ENCODE measurements at places on chromosomes 3 and 15.

DNA sequence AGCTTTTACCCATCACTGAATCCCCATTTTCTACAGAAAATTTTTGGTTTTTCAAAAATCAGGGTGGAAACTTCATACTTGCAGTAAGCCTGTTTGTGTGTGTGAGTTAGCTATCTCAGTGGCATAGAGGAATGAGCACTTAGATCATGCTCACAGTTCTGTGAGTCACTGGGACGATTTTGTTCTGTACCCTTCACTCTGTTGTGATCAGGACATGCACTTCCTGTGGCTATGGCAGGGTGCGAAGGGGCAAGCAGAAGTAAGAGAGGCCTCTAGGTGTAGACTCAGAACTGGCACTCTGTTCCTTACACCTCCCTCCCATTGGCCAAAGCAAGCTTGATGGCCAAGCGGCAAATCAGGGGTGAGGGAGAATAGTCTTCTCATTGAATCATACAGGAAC, 11.6 kb downstream of the NIPA2 start:
- DNase-seq: no peak

DNA sequence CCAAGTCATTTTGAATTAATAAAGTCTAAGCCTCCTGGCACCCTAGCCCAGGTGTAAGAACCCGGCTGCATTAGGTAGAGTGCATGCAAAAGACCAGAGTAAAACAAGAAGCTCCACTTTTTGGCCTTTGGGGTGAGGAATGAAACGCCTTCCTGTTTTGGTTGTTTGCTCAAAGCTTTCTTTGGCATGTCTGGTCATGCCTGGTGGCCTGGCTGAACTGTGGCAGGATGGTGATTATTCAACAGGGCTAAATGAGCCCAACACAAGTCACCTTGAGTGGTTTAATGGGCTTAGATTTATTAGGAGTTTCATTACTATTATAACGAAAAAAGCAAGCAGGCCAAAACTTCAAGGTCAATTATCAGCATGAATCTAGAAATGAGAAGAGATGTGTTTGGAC, 40.9 kb upstream of the LDHAL6B start:
- peak; percentile 37 for DNase-seq

DNA sequence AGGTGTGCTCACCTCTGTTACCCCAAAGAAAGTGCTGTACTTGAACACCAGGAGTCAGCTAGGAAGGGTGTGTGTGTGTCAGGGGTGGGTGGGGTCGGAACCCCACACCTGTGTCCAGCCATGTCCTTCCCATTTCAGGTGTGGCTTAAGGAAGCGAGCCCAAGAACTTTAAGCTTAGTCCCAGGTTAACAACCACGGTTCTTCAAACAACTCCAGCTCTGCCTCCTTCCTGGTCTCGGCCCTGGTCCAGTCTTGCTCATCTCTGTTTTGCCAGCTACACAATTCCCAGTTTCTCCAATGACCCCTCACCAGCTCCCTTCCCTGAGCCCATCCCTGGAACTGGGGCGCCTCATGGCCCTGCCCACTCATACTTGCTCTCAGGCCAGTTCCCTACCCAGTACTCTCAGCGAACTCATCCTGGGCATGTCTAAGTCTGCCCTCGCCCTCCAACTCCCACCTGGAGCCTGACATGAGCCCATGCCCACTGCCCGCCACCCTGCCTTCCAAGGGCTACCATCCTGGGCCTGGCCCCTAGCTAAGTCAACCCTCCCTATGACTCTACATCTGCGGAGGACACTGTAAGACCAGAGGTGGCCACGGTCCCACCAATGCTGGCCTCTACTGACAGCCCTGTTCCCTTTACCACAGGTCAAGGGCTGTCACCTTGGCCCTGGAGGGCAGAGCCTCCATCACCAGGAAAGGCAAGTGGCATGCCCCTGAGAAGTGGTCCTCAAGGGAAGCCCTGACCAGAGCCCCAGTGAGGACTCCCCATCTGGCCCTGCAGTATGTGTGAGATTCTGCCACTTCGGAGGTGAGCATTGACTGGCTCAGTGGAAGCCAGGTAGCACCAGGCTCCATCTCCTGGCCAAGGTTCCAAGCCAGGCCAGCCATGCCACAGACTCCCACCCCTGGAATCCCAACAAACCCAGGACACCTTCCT, 9.2 kb downstream of the POC1A start:
- DNase-seq: no peak

DNA sequence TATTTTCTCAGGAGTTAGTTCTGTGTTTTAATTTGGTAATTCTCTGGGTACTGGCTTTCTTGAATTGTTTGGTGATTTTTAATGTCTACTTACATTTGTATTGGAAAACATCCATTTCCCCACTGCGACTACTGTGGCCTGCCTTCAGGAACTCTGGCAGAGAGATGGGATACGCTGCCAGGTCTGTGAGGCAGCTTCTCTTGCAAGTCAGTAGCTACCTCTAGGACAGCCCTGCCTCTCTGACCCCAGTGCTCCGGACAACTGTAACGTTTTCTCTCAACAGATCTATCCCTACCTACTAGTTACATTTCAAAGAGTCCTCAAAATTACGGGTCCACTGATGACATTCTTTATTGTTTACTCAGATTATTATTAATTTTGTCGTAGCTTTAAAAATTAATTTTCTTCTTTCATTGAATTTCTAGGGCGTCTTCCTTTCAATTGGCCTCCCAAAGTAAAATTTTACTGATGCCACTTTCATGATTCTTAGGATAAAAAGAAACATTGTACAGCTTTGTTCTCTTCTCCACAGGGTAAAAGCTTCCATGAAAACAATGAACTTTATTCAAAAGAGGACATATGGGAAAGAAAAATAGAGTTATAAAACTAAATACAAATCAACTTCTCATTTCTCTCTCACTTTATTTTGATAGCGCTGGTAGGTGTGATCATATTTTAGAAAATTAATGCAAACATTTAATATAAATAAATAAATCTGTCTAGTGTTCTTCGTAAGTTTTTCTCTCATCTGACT, 123.2 kb upstream of the GOLGA8J start:
- DNase-seq: no peak

GRCh38 chr3:28846971-28847478, 433.8 kb upstream of the RBMS3 start:
- DNase-seq: peak; percentile 42

DNA sequence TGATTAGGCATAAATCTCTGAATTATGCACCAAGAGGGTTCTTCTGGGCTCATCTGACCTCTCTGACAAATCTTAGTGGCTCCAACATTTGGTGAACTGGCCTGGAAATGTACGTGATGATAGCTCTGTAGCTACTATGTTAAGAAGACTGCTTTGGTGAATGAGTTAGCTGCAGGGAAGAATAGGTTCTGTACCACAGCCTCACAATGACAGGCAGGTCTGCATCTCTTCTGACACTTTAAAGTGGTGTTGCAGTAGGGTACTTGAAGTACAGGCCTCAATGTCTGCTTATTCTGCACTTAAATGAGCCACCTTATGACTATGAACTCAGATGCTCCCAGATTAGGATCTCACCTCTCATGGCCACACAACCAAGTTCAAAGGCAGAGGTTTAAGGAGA, 7.0 kb downstream of the FGF7 start:
- no peak for DNase-seq

GRCh38 chr3:172024679-172025078, 14.7 kb upstream of the FNDC3B start:
- no peak for DNase-seq

DNA sequence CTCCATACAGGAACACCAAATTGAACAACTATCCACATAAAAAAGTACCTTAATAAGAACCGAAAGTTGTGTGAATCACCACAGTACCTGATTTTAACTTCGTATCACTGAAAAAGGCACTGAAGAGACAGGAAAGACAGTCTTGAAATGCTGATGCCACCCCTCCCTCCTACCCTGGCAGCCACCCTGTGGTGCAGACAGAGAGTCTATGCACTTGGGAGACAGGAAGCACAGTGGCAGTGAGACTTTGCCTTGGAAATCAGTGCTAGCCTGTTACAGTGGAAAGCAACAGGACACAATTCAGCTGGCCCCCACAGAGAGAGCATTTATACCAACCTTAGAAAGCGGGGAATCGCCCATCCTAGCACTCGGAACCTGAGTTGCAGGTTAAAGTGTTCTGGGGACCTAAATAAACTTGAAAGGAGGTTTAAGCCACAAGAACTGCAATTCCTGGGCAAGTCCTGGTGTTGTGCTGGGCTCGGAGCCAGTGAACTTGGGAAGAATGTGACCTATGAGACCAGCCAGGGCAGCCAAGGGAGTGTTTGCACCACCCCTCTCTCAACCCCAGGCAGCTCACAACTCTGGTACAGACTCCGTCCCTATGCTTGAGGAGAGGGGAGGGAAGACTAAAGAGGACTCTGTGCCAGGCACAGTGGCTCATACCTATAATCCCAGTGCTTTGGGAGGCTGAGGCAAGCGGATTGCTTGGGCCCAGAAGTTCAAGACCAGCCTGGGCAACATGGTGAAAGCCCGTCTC, 240.1 kb downstream of the ISL2 start:
- DNase-seq: no peak

DNA sequence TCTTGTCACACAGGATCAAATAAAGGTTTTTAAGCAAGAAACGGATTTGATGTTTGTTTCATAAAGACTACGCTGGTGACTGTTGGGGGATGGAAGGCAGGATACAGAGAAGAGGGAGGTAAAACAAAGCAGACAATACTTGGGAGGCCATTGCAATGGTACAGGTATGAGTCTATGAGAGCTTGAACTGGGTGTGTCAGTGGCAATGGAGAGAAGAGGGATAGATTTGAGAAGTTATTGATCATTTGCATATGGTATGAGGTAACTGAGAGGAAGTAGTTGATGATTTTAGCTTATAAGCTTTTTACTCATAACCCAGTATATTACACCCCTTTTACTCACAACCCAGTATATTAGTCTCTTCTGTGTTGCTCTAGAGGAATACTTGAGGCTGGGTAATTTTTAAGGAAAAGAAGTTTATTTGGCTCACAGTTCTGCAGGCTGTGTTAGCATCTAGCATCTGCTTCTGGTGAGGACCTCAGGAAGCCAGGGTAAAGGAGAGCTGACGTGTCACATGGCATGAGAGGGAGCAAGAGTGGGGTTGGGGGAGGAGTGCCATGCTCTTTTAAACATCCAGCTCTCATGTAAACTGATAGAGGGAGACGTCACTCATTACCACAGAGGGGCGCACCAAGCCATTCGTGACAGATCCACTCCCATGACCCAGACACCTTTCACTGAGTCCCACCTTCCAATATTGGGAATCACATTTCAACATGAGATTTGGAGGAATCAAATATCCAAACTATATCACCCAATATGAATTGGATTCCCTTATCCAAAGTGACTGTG, 153.9 kb downstream of the VPS8 start:
- no peak for DNase-seq

- no peak for DNase-seq
These were observed 140.5 kb downstream of the SEMA6D start for GRCh38 chr15:47857776-47858167.

DNA sequence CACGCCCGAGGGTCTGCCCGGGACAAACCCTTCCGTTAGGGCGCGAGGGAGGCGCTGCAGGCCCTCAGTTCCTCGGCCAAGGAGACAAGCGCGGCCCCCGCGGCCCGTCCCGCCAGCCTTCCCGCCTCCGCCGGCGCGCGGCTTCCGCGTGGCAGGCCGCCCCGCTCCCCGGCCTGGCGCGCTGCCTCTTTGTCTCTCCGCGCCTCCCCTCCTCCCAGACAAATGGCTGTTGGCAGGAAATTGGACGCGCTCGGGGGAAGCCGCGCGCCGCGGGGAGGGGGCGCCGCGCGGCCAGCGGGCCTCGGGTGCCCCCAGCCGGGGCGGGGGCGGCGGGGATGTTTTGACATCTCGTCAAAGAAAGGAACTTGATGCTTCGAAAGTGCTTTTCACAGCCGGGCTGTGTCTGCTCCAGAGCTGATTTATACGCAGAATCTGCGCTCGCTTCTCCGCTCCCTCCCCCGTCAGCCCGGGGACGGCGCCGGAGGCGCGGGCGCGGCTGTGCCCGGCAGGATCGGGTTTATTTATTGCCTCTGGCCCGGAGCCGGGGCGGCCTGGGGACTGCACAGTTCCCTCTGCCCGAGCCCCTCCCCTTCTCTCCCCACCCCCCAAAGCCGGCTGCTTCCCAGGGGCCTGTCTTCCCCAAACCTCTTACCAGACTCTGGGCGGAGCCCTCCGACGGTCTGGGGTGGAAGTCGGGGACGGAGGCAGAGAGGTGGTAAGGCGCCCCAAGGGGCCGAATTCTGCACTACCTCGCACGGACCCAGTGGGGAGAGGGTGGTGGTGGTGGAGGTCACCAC, 20.7 kb downstream of the SHF start:
- DNase-seq: peak; percentile 74

GRCh38 chr15:63481105-63481810, 23.1 kb upstream of the USP3 start:
- no peak for DNase-seq

GRCh38 chr3:64647825-64648224, 40.0 kb downstream of the ADAMTS9 start:
- DNase-seq: no peak

DNA sequence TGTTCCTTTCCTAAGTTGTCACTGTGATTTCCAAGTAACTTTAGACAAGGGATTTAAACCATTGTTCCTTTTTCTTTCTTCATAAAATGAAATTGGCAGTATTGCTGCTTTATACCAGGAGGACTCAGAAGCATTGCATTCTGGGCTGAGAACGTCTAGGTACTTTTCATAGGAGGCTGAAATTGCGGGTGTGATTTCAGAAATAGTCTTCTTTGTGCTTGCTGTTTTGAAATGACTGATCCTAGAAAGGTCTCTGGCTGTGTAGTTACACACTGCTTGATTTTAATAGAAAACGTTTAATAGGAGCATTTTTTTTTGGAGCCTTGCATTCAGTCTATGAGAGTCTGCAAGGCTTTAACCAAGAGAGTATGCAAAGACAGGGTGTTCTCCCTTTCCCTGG, 56.3 kb downstream of the PPM1L start:
- no peak for DNase-seq

DNA sequence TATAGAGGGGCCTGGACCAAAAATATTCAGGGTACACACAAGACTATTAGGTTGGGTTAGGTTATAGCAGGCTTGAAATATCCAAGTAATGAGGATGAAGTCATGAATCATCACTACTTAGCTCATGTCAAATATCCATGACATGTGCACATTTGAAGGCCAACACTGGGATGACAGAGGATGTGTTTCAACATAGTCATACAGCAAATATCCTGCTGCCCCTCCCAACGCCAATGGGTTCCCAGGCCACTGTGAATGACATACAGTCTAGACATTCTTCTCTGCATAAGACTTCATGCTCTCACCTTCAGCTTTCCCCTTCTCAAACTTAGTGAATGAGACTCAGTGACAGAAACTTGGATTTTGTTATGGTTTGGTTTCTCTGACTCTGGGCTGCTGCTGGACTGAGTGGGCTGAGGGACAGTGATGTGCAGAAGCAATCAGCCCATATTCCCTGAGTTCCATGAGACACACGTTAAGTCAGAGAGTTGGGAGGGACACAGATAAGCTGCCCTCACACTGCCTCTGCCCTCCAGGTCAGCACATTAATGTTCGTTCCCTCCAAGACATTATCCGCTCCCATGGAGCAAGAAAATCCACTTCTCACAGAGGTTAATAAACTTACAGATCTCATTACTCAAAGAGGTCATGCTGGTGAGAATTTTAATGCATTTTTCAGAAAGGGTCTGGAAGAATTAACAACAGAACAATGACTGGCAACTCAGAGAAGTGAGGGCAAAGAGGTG, 15.4 kb downstream of the HOMER2 start:
- no peak for DNase-seq

GRCh38 chr15:57382969-57383368, 6.7 kb downstream of the CGNL1 start:
- no peak for DNase-seq
